ENCODE measurements at places on chromosomes 4 and X.

- DNase-seq = no peak
Measured at GRCh38 chr4:110188113-110188512, 10.3 kb downstream of the ELOVL6 start.

GRCh38 chr4:37388681-37389365 lies 144.3 kb downstream of the NWD2 start:
- no peak for DNase-seq

GRCh38 chr4:184805462-184806228 lies 20.1 kb downstream of the ACSL1 start:
- DNase-seq = no peak

GRCh38 chr4:77579406-77580076 lies 26.1 kb upstream of the CXCL13 start:
- no peak for DNase-seq

DNA sequence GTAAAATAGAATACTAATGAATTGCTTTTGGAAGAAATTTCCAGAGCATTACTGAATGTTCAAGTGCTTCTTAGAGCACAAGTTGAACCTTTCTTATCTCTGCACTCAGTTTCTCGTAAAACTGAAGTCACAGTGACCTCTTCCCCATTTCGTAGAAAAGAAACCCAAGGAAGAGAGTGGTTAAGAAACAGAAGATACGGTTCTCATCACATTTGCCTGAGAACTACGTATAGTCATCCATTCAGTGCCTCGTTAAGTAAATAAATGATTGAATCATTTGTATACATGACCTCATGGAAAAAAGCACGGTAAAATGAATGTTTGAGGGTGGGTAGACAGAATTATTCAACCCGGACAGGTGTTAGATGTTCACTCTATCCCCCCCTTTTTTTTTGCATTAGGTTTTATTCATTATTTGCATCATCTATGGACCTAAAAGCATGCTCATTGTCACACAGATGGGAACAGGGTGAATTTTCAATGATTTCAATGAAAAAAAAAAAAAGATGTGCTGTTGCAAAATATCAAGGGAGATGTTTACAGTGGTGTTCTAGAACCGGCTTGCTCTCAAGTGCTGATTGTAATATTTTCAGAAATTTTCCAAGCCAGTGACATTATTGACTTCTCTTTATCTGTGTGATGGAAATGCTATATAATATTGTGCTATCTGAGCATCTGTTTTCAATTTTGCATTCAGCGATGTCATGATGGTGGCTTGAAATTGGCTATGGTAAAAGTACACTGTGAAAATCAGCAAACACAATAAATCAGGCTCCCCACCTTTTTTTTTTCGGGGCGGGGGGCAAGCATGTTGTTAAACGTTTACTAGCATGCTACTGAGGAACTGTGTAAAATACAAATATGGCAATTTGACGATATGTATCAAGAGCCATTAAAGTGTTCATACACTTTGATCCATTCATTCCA lies 4.3 kb downstream of the RHOH start:
- DNase-seq = no peak
